ENCODE measurements at places on chromosomes 7 and 10.

- DNase-seq: peak; percentile 57
Observed at GRCh38 chr7:155380221-155380861, 77.6 kb upstream of the EN2 start.

- no peak for DNase-seq
Observed at GRCh38 chr10:133121479-133121878, 33.8 kb downstream of the ADGRA1 start.

GRCh38 chr7:52273685-52274610 is 761.5 kb upstream of the POM121L12 start:
- no peak for DNase-seq

GRCh38 chr7:127953423-127954356 is 77.5 kb downstream of the LRRC4 start:
- no peak for DNase-seq

DNA sequence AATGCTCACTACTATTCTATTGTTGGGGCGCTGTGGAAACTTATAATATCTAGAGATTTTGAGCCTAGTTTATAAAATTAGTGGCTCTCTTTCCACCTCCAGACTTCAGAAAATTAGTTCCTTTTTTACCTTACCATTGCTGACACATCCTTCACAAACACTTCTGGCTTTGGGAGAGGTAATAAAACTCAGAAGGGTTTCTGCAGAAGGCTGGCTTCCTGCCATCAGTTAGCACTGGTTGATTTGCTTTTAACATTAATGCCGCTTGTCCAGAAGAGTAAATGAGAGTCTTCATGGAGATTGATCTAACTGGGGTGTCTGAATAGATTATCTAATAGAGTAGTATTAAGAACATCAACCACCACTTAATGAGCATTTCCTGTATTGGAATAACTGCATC is 20.3 kb downstream of the ACSM6 start:
- DNase-seq: peak; percentile 2

DNA sequence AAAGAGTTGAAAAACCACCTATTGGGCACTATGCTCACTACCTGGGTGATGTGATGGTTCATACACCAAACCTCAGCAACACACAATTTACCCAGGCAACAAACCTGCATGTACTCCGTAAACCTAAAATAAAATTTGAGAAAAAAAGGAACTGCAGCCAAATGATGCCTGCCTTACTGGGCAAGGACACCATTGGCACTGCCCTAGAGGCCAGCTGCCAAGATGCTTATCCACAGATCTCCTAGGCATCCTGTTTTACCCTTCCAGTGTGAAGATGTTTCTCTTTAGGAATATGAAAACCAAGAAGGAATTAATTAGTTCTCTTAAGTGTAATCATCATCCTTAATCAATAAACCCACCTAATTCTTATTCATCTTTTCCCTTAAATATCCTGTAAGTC is 133.4 kb downstream of the ABCA13 start:
- DNase-seq: no peak

- DNase-seq: no peak
Observed at GRCh38 chr10:89404104-89405047, 10.0 kb upstream of the IFIT5 start.

GRCh38 chr7:154188330-154188729 is 136.1 kb downstream of the DPP6 start:
- no peak for DNase-seq

GRCh38 chr10:81600185-81600584 is 274.8 kb upstream of the NRG3 start:
- no peak for DNase-seq

DNA sequence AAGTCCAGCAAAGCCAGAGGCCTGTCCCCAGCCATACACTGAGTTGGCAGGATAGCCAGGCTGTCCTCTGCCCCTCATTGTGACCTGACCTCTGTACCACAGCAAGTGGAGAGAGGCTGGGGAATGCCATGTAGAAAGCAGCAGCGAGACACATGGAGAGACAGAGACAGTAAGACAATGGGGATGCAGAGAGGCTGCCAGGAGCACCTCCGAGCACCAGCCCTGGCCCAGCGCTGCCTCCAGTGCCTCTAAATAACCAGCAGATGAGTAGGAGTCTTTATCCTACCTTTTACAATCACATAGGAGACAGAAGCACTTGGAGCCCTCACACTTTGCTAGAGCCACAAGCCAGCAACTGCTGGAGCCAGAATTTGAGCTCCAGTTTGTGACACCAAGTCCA is 8.1 kb downstream of the GDF2 start:
- no peak for DNase-seq

- no peak for DNase-seq
Observed at GRCh38 chr7:28157076-28157745, 23.4 kb downstream of the JAZF1 start.

DNA sequence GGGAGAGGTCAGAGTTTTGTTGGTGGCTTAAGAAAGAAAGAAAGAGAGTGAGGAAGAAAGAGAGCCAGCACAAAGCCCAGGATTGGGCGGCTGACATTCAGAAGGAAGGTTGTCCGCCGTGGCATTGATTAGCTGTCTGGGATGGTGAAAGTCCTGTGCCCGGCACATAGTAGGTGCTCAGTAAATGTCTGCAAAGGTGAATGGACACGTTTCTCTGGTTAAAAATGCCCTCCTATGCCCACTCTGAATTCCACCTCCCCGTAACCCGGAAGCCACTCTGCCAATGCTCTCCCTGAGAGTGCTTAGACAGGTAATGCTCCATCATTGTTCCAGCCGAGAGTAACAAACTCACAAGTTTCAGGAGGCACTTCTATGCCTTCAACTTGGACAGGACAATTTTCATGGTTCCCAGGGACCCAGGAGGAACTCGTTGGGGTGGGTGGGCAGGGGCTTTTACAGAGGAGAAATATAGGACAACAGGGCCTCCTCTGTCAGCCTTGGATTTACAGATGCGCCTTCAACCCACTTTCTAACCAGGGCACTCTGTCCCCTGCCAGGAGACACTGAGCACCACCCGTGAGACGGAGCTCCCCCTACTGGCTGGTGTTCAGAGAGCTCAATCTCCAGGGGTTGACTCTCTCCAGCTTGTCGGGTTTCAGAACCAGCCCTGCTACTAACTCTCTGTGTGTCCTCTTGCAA is 411.5 kb upstream of the ZMIZ1 start:
- DNase-seq: peak; percentile 12

- no peak for DNase-seq
Observed at GRCh38 chr10:98431016-98431415, 15.7 kb downstream of the HPS1 start.

DNA sequence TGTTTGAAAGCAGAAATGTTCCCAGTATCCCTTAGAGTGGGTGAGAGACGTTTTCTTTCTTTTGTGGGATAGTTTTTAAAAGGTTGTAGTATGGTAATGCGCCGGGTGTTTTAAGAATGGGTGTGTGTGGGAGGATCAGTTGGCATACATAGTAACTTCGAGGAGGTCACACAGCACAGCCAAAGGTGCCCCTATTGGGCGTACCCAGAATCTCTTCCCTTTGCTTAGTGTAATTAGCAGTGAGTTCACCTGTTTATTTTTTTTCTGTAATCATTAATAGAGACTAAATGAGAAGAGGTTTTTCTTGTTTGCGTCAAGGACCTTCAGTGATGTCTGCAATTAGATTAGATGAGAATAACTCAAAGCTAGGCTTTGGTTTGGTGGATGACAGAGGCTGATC is 1.5 kb downstream of the PLEKHA8 start:
- DNase-seq: no peak
